ENCODE measurements at places on chromosomes 1 and 21.

GRCh38 chr1:159862031-159862430 is 426 bp downstream of the VSIG8 start:
- DNase-seq, result no peak

DNA sequence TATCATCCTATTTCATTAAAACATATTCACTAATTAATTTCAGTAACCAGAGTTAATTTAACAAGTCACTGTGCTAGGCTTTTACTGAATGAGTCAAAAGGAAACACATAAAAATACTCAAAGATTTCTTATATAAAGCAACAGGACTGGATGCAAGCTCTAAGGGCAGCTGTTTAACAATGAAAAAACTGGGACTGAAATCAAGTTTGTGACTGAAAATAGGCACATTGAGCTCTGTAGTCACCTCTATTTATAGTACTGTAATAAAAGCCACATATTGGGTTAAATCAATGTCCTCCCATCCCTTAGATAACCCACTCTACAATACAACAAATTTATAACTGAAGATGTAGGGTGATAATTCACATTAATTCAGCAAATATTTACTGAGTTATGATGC is 52.4 kb downstream of the SMYD3 start:
- DNase-seq, result no peak

DNA sequence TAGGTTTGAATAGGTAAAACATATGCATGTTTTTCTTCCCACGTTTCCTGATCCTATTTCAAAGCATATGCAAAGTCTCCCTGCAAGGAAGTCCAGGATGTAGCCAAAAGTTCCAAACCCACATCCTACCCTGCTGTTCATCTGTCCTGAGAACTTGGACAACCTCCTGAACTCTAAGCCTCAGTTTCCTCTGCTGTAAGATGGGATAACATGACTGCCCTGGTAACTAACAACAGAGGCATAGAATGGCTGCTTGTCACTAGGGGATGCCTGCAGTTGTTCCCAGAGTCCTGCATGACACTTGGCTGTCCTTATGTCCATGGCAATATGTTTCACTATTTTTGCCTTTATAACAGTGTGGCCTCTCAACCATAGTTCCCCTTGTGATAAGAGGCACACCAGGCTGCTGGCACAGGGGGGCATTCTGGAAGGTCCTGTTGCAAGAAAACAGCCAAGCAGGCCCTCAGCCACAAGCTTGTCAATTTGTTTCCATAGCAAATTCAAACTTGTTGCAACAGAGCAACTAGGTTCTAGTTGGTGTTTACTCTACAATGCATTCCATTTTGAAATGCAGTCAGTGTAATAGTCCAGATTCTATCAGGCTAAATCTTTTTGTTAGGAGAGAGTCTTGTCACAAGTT is 1.5 kb upstream of the HDGF start:
- no peak for DNase-seq

- no peak for DNase-seq
Observed at GRCh38 chr1:63730211-63730610, 43.6 kb upstream of the ROR1 start.

GRCh38 chr1:168672278-168672677 is 56.7 kb downstream of the DPT start:
- DNase-seq, result no peak

DNA sequence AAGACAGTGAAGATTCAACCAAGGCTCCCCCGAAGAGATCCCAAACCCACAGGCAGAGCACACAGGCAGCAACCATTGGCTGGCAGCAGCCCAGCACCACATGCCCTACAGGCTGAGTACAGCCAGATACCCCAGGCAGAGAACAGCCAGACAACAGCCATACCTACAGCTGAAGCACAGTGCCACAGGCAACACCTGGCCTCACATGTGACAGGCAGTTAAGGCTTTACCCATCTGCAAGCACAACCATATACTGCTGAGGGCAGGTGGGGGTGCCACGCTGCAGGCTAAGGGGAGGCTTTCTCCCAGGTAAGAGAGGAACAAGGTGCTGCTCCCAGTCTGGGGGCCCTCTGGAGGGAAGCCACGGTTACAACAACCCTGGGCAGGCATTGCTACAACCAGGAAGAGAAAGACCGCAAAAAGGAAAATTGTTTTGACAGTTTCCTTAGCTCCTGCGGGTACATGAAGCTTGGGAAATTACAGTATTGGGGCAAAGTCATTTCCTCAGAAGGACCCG is 12.3 kb downstream of the CHIT1 start:
- no peak for DNase-seq

DNA sequence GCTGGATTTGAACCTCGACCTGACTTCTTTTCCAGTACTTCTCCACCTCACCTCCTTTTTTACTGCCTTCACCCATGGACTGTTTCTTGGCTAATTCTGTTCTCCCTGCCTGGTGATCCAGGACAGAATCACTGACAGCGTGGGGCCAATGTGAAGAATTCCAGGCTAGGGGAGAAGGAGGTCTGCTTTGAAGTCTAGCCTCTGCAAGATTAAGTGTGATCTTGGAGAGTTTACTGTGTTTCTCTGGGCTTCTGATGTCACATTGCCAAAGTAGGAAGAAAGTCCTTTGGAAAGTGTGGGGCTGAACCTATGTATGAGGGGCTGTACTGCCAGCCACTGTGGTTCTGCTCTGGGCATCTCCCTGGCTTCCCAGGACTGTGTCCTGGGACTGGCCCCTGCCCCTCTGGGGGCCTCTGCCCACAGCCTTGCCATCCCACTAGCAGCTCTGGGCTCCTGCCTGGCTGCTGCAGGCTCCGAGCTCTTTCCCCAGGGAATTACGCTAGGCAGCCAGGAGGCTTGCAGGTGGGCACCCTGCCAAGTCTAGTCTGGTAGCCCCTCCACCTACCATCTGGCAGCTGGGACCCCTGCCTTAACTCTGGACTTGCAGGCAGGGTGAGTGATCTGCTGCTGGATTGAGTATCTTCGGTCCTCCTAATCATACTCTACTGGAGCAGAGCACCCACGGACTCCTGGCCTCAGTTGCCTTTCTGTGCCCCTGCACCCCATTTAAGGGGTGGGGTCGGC is 52.2 kb downstream of the YARS1 start:
- no peak for DNase-seq

- DNase-seq, result no peak
Observed at GRCh38 chr21:28856588-28857250, 136.0 kb downstream of the LTN1 start.

DNA sequence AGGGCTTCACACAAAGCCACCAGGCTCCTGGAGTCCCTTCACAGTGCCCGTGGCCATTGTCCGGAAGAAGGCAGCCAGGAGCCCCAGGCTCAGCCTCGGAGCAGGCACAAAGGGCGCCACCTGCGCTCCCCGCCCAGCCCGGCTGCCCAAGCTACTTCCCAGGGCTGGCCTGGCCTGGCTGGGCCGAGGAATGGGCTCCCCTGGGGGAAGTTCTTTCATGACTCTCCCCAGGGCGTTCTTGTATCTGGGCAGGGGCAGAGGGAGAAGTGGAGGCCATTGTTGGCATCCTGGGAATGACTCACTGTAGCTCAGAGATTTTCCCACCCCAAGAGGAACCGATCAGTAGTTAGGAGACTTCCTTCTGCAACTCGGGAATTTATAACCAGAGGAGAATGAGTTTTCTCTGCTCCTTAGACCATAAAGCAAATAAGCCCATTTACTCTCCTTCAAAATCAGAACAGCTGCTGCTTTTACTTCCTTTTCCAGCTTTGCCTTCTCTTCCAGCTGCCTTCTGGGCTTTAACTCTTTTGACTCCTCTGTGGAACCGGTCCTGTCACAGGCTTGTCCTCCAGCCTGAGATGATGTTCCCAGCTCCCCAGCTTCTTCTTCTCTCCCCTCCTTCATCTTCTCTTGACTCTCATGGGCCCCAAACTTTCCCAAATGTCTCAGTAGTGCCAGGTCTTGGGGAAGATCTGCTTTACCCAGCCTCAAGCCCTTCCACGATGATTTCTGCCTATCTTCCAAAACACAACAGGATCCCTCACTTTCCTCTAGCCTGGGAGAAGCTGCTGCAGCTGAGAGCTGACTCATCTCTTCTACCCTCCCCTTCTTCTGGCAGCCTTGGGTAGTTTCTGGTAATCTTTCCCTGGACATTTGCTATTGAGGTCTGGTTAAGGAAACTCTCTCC is 118.7 kb upstream of the CD34 start:
- DNase-seq, result no peak

DNA sequence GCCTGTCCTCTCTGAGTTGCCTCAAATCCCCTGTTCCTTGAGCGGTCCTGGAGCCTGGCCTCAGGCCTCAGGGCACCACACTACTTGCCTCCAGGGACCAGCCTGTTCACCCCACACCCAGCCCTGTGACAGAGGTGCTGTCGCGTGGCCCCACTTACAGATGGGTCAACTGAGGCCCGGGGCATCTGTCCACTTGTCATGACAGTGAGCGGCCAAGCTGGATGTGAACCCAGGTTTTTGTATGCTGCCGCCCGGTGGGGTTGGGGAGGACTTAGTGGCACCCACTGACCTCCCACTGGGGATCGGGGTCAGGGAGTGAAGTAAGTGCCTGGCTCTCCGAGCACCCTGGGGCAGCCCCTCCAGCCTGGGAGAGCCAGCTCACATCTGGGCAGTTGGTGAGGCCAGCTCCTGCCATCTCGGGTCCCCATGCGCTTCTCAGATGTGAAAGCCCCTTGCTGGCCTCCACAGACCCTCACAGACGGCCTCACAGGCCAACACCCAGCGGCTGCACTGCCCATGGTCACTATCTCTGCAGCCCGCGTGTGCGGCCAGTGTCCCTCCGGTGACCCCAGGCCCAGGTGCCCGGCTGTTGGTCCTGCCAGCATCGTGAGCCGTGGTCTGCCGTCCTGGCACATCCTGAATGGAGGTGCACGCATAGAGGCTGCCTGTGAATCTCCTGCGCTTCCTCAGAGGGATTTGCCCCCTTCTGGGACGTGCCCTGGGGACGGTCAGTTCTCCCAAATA is 9.3 kb upstream of the FAAP20 start:
- DNase-seq, result no peak

GRCh38 chr1:156856282-156856785 is 2.6 kb downstream of the INSRR start:
- no peak for DNase-seq

DNA sequence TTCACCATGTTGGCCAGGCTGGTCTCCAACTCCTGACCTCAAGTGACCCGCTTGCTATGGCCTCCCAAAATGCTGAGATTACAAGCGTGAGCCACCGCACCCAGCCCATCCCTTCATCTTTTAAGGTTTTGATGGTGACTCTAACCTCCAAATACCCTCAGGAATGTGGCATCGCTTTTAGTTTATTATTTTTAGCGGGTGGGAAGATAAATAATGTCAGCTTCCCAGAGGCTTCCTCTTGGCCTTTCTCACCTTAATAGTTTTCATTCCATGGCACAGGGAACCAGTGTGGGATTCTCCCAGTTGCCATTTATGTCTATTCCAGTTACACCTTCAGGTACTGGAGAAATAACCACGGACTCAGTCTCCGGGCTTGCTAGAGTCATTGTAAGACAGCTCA is 92.1 kb upstream of the LRRN2 start:
- no peak for DNase-seq

DNA sequence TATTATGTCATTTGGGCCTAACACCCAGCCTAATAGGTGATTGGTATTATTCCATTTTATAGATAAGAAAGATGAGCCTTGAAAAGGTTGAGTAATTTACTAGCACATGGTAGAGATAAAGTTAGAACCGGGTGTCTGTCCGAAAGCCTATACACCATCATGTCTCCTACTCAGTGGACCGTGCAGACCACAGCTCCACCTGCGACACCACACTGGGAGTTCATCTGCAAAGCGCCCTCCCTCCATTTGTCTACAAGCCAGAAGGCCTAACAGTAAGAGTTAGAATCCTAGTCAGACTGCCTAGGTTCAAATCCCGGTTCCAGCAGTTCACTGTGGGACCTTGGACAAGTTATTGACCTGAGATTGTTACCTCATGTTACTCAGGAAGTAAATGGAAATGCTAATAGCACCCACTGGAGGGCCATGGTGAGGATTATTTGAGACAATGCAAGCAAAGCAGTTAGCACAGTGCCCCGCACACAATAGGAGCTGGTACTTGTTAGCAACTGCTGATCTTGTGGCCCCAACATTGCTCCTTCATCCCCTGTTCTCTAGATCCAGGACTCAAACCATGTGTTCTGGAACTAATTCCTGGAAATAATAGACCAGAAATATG is 20.5 kb downstream of the ARMH1 start:
- DNase-seq, result no peak

- no peak for DNase-seq
Observed at GRCh38 chr21:36730291-36731281, 31.7 kb downstream of the SIM2 start.

GRCh38 chr1:12356004-12356890 is 126.4 kb downstream of the VPS13D start:
- no peak for DNase-seq

- DNase-seq, result no peak
Observed at GRCh38 chr1:179127163-179127895, 45.5 kb downstream of the TOR3A start.

DNA sequence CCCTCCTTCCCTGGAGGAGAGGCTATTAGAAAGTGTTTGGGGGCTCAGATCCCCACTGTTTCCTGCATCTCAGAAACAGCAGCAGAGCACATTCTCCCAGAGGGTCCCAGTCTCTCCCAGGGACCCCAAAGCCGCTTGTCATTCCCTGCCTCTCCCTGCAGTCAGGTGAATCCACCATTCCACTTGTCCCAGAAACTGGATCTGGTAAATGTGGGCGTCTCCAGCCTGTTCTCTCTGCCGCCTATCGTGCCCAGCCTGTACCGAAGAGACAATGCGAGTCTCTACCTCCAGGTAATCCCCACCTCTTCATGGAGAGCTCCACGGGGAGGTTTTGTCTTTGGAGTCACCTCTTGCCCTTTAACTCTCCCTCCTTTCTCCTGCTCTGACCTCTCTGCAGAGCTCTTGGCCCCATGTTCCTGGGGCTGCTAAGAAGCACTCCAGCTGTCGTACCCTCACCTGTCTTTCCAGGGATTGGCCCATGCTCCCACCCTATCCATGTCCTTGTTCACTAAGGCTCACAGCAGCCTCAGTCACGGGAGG is 26.9 kb downstream of the INAVA start:
- DNase-seq, result no peak

All from CD4-positive, alpha-beta T cell treated with Interleukin-15 for 4 hours (primary cell).